Cerebellar cortex (tissue), 1 donor: ENCODE measurements at places on chromosomes 3 and 15.

GRCh38 chr3:45608885-45609284, 14.3 kb downstream of the LIMD1 start:
- no peak for DNase-seq

GRCh38 chr3:17075907-17076306, 191.2 kb downstream of the PLCL2 start:
- no peak for DNase-seq

- peak; percentile 56 for DNase-seq
Measured at GRCh38 chr15:90071220-90071807, 31.0 kb downstream of the IDH2 start.

GRCh38 chr3:10356461-10356981, 35.6 kb upstream of the SEC13 start:
- DNase-seq, result no peak

DNA sequence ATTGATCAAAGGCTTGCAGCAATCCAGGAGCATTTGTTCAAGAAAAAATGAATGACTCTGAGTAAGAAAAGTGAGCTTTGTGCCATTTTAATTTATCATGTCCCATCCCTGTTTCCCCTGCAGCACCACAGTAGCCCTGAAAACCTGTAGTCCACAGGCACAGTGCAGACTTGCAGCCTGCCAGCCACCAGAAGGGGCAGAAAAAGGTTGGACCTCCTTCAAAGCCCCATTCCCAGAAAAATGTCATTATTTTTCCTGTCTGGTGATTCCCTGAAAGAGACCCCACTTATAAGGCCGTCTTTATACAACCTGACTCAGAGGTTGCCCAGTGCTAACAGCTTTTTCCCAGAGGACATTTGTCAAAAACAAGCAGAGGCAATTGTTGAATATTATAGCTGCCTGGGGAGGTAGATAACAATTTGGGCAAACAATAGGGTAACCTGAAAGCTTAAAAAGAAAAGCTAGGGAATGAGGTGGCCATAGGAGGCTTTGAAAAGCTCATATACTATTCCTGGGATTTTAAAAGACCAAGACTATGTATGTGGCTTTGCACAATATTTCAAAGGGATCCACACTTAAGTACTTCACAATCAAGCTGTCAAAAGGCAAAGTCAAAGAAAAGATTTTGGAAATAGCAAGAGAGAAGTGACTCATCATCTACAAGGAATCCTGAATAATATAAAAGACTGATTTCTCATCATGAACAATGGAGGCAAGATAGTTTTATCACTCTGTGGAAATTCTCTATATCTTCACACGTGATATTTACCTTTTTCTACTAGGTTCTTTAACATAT, 136.8 kb upstream of the PLXNA1 start:
- no peak for DNase-seq
